ENCODE measurements at places on chromosomes 13 and 19.

DNA sequence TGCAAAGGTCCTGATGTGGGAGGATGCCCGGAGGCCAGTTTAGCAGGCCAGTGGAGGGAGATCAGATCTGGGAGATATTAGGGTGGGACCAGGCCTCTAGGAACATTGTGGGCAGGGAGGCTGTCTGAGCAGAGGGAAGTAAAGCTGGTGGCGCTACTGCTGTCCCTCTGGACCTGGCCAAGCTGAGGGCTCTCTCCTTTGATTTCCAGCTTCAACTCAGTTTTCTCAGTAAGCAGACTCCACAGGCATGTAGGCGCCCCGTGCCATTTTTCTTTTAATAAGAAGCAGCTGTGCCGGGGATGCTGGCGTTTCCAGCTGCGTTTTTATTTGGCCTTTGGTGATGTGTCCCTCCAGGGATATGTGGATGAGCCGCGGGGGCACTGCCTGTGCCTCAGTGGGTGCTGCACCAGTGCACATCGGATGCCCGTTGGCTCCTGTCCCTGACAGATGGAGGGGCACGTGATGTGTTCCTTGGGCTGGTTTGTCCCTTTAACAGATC, 6.7 kb downstream of the DNM2 start:
- no peak for DNase-seq

DNA sequence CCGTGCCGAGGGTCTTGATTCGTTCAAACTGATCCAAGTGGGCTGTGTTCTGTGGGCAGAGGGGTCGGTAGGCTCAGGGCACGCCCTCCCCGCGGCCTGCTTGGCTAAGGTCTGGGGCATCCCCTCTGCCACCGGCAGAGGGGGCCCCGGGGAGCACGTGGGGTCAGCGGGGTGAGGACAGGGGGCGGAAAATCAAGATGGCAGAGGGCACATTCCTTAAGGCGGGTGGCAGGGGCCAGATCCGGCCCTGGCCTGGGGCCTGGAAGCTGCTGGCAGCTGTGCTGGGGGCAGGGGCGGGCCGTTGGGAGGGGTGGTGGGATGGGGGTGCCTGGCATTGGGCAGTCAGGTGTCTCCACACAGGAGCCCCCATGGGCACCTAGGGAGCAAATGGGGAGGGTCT, 10.7 kb downstream of the PRKACA start:
- no peak for DNase-seq

- no peak for DNase-seq
Measured at GRCh38 chr13:73945871-73946270, 188.3 kb downstream of the KLF12 start.

DNA sequence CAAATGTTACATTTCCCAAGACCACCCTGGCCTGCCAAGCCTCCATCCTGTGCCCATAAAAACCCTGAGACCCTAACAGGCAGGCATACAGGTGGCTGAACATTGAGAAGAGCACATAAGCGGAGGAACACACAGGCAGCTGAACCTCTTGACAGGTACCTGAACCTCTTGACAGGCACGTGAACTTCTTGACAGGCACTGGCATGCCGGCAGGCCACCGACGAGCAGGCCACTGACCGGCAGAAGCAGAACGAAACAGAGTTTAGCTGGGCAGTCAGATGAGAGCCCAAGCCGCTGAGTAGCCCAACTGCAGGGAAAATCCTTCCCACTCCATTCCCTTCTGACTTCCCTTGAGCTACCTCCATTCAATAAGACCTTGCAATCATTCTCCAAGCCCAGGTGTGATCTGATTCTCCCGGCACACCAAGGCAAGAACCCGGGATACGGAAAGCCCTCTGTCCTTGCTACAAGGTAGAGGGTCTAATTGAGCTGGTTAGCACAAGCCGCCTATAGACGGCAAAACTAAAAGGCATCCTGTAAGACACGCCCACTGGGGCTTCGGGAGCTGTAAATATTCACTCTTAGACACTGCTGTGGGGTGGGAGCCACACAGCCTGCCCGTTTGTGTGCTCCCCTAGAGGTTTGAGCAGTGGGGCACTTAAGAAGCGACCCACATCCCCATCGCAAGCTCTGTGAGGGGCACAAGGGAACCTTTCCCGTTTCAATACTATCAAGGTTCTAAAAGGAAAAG, 2613.9 kb upstream of the PCDH20 start:
- no peak for DNase-seq

GRCh38 chr19:28862238-28862637, 350.7 kb downstream of the UQCRFS1 start:
- DNase-seq: no peak

- no peak for DNase-seq
Measured at GRCh38 chr13:42996584-42996983, 4.5 kb upstream of the EPSTI1 start.

- DNase-seq: no peak
Measured at GRCh38 chr13:48333976-48334375, 30.4 kb downstream of the RB1 start.

All from stimulated activated CD8-positive, alpha-beta memory T cell treated with anti-CD3 and anti-CD28 coated beads, Interleukin-15, amount 100 ng/mL, for 24 hours (primary cell).